Fibroblast of villous mesenchyme (primary cell): ENCODE measurements at places on chromosomes 13 and 19. TPM values are rescaled to one million over a fixed set of nuclear protein-coding genes. Genes with fewer than 3 reads are reported as not detected.

Gene HRC
- total RNA-seq: under 0.01 TPM in 1 of 2 replicates, not detected in the other

Gene ENOX1
- total RNA-seq: 1.3 and 2.2 TPM in 2 replicates

Gene ZNF763
- 0.32 and 0.86 TPM in 2 replicates for total RNA-seq

Gene C3
- 1.6 and 76.0 TPM in 2 replicates for total RNA-seq

Gene ZSCAN4
- not detected in 2 replicates for total RNA-seq

Gene ONECUT3
- total RNA-seq: not detected in 2 replicates

Gene PLK5
- total RNA-seq: under 0.01 TPM in 1 of 2 replicates, not detected in the other

Gene FCER2
- not detected in 2 replicates for total RNA-seq

Gene ADM5
- total RNA-seq: under 0.01 and 0.32 TPM in 2 replicates

Gene LRCH1
- total RNA-seq: 8.4 and 9.1 TPM in 2 replicates

Gene LILRA6
- not detected in 2 replicates for total RNA-seq

Gene CEACAM5
- total RNA-seq: not detected in 2 replicates

Gene ZNF700
- total RNA-seq: 6.9 and 7.7 TPM in 2 replicates

Gene CD37
- not detected in 2 replicates for total RNA-seq

Gene NCR1
- total RNA-seq: not detected in 2 replicates

Gene POGLUT2
- 15.5 and 30.2 TPM in 2 replicates for total RNA-seq

Gene SETDB2
- 11.9 and 16.4 TPM in 2 replicates for total RNA-seq

Gene EID2B
- total RNA-seq: 4.3 and 4.5 TPM in 2 replicates

Gene B3GNT8
- total RNA-seq: 0.86 and 1.6 TPM in 2 replicates

Gene BORA
- total RNA-seq: 5.5 and 13.0 TPM in 2 replicates

Gene CERS1
- 0.32 and 1.3 TPM in 2 replicates for total RNA-seq

Gene DOCK6
- total RNA-seq: 21.2 and 28.7 TPM in 2 replicates

Gene TMEM59L
- under 0.01 and 0.32 TPM in 2 replicates for total RNA-seq

Gene KIR2DL3
- not detected in 2 replicates for total RNA-seq

Gene AZU1
- not detected in 2 replicates for total RNA-seq

Gene SHD
- not detected in 2 replicates for total RNA-seq

Gene TMEM86B
- total RNA-seq: 1.6 and 1.7 TPM in 2 replicates

Gene FBXO27
- total RNA-seq: 2.9 and 4.7 TPM in 2 replicates

Gene GTF3A
- total RNA-seq: 109 and 111 TPM in 2 replicates

Gene RDH8
- not detected in 2 replicates for total RNA-seq
